ENCODE measurements at places on chromosomes 4 and X.

GRCh38 chr4:61805227-61805626 lies 605.1 kb downstream of the ADGRL3 start:
- DNase-seq, result peak; percentile 13

DNA sequence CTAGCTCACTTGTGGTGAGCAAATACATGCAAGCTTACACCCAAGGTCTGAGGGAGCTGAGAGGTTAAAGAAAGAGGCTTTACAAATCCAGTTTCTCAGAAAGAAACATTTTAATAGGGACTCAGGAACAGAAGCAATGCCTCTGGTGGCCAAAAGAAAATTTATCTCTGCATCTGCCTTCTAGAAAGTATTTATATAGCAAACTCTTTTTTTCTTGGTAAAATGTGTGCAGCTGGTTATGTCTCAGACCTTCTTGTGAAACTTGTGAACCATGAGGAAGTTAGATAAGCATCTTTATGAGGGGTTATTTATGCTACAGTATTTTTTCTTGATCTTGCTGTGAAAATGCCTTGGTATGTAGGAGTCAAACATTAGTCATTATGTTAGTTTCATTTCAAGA lies 48.5 kb upstream of the CYSLTR1 start:
- no peak for DNase-seq

- DNase-seq, result peak; percentile 71
Measured at GRCh38 chrX:68503836-68504636, 5.2 kb downstream of the YIPF6 start.

DNA sequence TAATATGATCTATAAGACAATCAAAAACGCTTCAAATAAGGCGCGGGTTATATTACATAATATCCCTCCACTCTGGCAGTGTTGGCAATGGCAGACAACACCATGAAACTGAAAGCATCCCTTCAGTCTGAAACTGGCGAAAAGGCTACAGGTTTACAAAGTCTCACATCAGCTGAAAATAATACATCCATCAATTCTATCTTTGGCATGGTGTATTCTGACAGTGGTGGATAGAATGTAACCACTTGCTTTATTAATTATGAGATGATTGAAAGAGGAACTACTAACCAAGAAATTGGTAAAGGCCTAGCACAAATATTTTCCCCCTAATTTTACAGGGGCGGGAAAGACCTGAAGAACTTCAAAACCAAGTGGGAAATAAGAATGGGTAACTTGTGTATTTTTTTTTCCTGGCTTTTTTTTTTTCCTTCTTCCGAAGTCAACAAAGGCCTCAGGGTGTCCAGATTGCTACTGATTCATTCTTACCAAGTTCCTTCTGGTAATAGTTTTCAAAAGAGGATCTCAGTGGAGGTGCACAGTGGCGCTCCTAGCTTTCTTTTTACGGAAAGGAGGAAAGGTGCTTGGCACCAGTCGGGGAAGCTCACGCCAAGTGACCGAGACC lies 728 bp downstream of the UBA6 start:
- DNase-seq, result peak; percentile 50

DNA sequence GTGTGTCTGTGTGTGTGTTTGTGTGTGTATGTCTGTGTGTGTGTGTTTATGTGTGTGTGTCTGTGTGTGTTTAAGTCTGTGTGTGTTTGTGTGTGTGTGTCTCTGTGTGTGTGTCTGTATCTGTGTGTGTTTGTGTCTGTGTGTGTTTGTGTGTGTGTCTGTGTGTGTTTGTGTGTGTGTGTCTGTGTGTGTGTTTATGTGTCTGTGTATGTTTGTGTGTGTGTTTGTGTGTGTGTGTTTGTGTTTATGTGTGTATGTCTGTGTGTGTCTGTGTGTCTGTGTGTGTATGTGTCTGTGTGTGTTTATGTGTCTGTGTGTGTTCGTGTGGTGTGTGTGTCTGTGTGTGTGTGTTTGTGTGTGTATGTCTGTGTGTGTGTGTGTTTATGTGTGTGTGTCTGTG lies 11.4 kb downstream of the IL9R start:
- DNase-seq, result no peak

DNA sequence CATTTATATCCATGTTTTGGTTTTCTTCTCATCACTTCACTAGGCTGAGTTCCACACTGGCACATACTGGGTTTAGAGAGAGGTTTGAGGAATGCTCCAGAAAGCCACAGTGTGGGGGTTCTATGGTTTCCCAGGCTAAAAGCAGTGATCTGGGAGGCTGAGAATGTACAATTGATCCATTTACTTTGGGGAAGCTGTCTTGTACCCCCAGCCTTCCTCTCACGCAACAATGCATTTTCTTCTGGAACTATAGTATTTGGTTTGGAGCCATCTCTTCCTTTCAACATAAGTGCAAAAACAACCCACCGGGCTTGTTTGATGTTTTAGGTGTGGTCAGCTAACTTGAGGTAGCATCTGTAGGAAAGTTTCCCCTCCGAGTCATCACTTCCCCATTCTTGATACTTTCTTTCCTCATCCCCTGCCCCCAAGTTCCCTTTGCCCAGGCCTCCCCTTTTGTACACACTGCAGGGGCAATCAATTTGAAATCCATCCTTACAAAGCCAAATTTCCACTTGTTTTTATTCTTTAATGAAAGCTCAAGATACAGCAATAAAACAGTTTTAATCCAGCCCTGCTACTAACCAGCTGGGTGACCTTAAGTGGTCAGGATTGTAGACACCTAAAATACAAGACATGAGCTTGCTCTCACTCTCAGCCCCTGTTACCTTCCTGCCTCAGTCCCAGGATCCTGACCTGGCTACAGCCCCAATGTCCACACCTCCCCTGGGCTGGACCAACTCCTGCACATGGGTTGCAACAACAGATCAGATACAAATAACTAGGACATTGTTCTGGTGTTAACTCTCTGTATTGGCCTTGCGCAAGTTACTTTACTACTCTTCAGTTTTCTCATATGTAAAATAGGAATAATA lies 109.2 kb downstream of the FHDC1 start:
- peak; percentile 2 for DNase-seq

GRCh38 chr4:137693641-137694040 lies 161.3 kb upstream of the PCDH18 start:
- no peak for DNase-seq
